Myocyte (in vitro differentiated cells): ENCODE measurements at places on chromosomes 7 and 10. TPM values are rescaled to one million over a fixed set of nuclear protein-coding genes. Genes with fewer than 3 reads are reported as not detected.

- no peak for DNase-seq
Measured at GRCh38 chr10:5266351-5266750, 69.7 kb downstream of the AKR1C4 start.

PLA2G12B gene
- total RNA-seq, result not detected in 2 replicates

AKR1C8 gene
- not detected in 2 replicates for total RNA-seq

PNLIPRP1 gene
- not detected in 2 replicates for total RNA-seq

CAMK2B gene
- total RNA-seq, result 31.8 and 34.0 TPM in 2 replicates

GRCh38 chr7:152158801-152159587, 133.5 kb downstream of the GALNT11 start:
- no peak for DNase-seq

HOXA4 gene
- 5.0 and 6.7 TPM in 2 replicates for total RNA-seq

DNA sequence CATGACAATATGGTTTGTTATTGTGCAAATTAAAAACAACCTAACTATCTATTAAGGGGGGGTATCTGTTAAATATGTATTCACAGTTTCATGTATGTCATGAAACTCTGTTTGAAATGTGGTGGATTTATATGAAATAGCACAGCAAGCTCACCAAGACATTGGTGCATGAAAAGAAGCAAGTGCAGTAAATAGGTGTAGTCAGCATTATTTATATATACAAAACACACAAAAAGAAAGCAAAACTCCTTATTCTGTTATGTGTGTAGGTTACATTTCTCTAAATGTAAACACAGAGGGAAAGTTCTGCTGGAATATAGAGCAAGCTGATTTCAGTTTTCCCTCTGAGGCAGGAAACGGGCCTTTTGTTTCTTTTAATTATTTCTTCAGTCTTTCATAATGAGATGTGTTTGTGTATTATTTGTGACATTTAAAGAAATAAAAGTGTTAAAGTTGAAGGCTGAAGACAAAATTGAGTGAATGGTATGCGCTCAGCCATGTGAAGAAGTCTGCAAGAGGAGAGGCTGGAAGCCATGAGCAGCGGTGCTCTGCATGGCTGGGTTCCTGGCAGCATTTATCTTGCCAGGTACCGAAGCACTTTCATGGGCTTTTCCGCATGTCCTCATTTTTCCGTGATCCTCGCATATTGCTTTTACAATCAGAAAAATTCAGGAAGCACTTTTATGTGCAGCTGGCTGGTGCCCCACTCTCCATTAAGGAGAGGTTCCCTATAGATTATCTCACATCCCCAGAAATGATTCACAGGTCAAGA, 38.5 kb downstream of the GRID1 start:
- DNase-seq, result no peak

- peak; percentile 8 for DNase-seq
Measured at GRCh38 chr7:135459951-135460567, 49.8 kb downstream of the CNOT4 start.

GRCh38 chr7:5282543-5283316, at the start of gene SLC29A4:
SLC29A4 (plus strand) TSS chr7:5282943; CDS start chr7:5287817, 4,874 bp downstream.
- peak; percentile 28 for DNase-seq

GHRHR gene
- total RNA-seq, result not detected in 2 replicates

DNA sequence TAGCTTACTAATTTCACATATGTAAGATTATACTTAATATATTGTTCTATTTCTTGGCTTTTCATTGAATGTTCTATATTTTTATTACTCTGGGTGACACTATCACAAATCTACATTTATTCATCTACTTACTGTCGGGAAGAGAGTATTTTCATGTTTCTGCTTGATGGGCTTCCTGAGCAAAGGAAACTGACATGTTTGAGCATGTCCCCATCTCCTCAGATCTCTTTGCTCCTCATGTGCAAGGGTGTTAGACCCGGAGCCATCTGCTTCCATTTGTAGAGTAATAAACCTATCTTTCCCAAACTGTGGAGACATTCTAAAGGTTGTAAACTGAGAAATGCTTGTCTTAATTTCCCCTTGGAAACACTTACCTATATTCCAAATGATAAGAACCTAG, 103.5 kb downstream of the LSMEM1 start:
- DNase-seq, result no peak

DNA sequence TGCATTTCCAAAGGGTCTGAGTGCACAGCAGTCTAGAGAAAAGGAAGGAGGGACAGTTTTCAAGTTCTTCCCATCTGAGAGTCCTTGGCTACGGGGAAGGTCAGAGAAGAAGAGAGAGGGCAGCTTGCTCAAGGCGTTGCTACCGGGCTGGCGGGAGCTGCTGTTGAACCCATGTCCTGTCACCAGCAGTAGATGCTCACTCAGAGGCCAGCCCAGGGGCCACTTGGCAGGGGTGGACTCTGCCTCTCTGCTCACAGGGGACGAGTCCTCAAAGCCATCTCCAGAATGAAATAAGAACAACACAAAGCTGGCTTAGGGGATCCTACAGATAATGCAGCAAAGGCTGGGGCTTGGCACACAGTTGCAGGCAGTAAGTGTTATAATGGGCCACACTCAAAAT, 231.5 kb downstream of the TNS3 start:
- no peak for DNase-seq

DNA sequence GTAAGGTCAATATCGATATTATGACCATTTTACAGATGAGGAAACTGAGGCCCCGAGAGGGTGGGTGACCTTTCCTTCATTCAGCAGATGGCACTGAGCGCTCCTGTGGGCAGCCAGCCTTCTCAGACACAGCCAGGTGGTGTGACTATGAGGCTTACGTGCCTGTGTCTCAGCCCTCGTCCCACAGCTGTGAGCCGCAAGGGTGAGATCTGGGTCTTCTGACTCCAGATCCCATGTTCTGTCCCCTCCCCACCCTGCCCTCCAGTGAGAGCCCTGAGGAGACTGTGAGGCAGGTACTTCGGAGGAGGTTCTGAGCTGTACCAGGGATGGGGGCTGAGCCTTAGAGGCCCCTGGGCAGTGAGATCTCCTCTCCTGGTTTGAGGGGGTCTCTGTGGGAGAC, 613.8 kb upstream of the FOXK1 start:
- no peak for DNase-seq

PRPF18 gene
- total RNA-seq, result 36.5 and 43.5 TPM in 2 replicates

- no peak for DNase-seq
Measured at GRCh38 chr10:26755443-26755903, 58.0 kb downstream of the PDSS1 start.

DNA sequence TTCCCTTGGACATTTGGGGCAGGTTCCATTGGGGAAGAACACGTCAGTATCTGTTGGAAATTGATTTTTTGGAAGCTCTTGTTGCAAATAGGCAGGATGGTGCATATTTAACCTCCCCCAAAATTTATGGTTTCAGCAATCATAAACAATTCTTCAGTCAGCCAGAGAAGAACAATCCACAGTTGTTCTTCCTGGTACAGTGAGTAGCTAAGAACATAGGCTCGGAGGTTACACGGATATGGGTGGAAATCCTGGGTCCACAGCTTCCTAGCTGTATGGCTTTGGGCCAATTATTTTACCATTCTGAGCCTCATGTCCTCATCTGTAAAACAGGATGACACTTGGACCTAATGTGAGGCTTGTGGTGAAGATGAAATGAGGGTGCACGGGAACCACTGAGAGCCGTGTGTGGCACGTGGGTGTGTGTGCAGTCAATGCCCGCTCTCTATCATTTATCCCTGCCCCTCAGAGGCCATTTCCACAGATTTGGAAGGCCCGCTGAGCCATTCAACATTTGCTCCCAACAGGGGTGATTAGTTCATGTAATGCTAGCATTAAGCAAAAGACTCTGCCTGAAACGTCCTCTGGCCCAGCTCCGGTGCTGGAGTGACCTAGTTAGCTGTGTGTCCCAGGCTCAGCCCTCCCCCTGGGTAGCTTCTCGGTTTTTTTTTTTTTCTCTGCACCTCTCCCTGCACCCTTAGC, 9.7 kb downstream of the CAMK1D start:
- no peak for DNase-seq

DNA sequence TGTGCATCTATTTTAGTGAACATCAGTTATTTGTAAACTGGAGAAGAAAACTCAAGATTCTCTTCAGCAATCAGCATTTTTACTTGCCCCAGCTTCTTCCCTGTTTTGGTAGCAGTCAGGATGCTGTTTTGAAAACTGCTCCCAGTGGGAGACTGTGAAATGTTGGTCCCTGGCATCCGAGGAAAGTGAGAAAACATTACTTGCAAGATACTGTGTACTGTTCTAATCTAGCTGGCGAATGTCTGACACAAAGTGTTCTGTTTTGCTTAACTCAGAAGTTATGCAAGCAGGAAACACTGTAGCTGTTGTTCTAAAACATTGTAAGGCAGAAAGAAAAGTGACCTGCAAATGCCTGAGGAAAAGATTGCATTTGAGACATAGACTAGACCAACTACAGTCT, 171.8 kb upstream of the POM121L12 start:
- DNase-seq, result no peak

GRCh38 chr10:24118246-24118645, 90.7 kb upstream of the KIAA1217 start:
- DNase-seq, result no peak

GRCh38 chr10:33193057-33193700, 141.3 kb downstream of the NRP1 start:
- DNase-seq, result peak; percentile 95

DNA sequence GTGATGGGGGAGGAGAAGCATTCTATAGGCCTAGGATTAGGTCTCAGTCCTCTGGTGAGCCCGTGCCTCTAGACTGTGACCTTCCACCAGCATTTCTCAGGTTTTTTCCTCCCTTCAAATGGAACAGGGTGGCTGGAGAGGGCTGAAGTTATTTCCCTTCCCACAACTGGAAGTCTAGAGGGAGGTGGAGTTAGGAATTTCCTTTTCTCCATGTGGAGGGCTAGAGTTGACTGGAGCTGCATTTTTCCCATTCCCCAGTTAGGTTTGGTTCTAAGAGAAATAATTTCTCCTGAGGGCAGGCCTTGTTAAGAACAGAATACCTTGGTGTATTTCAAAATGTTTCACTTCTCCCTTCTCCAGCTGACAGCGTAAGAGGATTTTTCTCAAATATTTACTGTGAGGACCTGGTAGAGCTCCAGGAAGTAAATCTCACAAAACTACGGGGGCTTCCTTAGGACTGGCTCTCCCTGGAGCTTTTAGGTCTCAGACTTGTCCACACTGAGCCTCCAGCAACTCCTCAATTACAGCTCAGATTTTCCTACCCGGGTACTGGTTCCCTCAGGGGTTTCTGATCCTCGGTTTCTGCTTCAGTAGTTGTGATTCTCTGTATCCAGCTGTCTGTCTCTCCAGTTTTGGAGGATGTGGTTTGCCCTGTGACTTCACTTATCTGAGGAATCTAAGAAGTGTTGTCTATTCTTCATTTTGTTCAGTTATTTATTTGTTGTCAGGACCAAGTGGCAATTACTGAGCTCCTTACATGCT, 6.0 kb upstream of the REEP3 start:
- peak; percentile 75 for DNase-seq

GRCh38 chr7:149027611-149028345, 527 bp downstream of the PDIA4 start:
- peak; percentile 23 for DNase-seq

- no peak for DNase-seq
Measured at GRCh38 chr10:58546137-58546536, 33.5 kb downstream of the BICC1 start.

- no peak for DNase-seq
Measured at GRCh38 chr7:20450536-20450935, 119.8 kb downstream of the ITGB8 start.

PCDH15 gene
- not detected in 2 replicates for total RNA-seq

GDF10 gene
- total RNA-seq, result not detected in 2 replicates

TMEM273 gene
- total RNA-seq, result 0.32 TPM in 1 of 2 replicates, not detected in the other

DNA sequence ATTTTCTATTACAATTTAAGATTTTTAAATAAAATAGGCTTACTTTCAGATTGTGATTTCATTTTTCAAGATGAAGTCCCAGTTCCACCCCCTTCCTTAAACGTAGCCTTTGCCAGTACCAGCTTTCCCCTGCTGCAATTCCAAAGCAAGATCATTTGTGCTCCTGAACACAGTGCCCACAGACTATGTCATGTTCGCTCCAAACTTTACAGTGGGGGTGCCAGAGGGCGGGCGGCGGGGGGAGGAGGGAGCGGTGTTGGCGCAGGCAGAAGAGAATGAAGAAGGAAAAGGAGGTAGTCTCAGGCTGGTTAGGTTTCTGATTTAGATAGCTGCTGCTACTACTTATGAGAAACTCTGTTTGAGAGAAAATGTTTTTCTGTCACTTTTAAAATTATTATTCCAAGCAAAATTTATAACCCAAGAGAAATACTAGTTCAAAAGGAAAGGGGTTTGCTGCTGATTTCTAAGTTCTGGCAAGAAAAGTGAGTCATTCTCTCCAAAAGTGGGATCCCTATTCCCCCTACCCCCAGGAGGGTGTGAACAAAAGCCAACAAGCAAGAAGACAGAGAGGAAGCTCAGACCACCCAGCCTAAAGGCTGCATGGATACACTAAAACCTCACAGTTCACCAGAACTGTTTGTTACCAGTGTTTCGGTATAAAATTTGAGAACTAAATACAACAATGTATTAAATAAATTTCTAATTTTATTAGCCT, 109.6 kb downstream of the SRPK2 start:
- no peak for DNase-seq

DNA sequence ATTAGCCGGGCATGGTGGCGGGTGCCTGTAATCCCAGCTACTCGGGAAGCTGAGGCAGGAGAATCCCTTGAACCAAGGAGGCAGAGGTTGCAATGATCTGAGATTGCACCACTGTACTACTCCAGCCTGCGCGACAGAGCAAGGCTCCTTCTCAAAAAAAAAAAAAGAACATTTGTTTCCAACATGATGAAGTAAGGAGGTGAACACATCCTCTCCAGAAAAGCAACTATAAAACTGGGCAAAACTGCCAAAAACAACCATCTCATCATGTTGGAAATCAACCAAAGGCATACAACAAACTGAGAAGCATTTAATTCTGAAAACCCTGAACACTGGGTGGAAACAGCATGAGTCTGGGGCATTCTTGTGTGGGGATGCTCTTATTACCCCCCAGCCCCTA, 14.3 kb downstream of the PRTFDC1 start:
- no peak for DNase-seq

- no peak for DNase-seq
Measured at GRCh38 chr10:24086296-24087086, 122.4 kb upstream of the KIAA1217 start.

GRCh38 chr10:114172776-114173602, 1.0 kb downstream of the CCDC186 start:
- no peak for DNase-seq

NKX1-2 gene
- total RNA-seq, result not detected in 2 replicates

LOXL4 gene
- 0.64 and 0.88 TPM in 2 replicates for total RNA-seq

MEOX2 gene
- total RNA-seq, result 2.1 and 2.3 TPM in 2 replicates

DNA sequence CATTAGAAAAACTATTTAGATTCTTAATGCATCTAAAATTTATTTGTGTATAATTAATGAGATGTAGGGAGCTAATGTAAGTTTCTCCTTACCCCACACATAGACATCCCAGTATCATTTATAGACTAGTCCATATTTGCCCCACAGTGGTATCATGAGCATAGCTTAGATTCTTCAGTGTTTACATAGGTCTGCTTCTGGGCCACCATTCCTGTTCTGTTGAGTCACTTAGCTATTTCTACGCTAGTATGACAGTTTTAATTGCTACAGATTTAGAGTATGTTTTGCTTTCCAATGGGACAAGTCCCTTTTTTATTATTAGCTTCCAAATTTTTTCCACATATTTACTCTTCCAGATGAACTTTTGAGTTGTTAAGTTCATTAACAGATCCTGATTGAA, 69.4 kb downstream of the MCMBP start:
- DNase-seq, result peak; percentile 61

GRCh38 chr7:98284335-98285036, 3.0 kb downstream of the BRI3 start:
- DNase-seq, result peak; percentile 99

OLAH gene
- total RNA-seq, result not detected in 2 replicates

OR6V1 gene
- total RNA-seq, result not detected in 2 replicates

SPDYE11 gene
- total RNA-seq, result 0.08 and 0.26 TPM in 2 replicates

GRCh38 chr10:3749011-3749410, 36.0 kb downstream of the KLF6 start:
- DNase-seq, result no peak

MSMB gene
- not detected in 2 replicates for total RNA-seq

C10orf53 gene
- total RNA-seq, result not detected in 2 replicates

PRRT4 gene
- total RNA-seq, result 4.2 and 7.3 TPM in 2 replicates

AEBP1 gene
- total RNA-seq, result 0.75 and 1.2 TPM in 2 replicates
